ENCODE measurements at places on chromosomes 2 and 18.

DNA sequence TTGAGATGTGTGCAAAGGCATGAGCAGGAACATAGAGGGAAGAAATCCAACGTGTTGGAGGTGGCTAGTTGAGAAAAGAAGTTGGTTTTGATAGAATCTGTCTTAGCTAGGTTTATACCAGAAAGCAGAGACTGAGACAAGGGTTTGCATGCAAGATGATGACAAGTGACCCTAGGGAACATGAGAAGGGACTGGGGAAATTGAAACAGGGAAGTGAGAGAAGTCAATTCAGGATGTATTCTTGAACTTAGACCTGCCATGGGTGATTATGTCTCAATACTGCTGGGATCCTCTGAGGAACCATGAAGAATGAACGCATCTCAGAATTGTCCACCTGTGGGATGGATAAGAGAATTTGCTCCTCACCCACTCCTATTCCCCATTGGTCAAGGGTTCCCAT is 20.5 kb downstream of the IL36A start:
- DNase-seq, result no peak

- DNase-seq, result no peak
Measured at GRCh38 chr18:8357320-8357719, 251.9 kb upstream of the RAB12 start.

GRCh38 chr2:241734208-241734466 is 293 bp upstream of the D2HGDH start:
- no peak for DNase-seq

DNA sequence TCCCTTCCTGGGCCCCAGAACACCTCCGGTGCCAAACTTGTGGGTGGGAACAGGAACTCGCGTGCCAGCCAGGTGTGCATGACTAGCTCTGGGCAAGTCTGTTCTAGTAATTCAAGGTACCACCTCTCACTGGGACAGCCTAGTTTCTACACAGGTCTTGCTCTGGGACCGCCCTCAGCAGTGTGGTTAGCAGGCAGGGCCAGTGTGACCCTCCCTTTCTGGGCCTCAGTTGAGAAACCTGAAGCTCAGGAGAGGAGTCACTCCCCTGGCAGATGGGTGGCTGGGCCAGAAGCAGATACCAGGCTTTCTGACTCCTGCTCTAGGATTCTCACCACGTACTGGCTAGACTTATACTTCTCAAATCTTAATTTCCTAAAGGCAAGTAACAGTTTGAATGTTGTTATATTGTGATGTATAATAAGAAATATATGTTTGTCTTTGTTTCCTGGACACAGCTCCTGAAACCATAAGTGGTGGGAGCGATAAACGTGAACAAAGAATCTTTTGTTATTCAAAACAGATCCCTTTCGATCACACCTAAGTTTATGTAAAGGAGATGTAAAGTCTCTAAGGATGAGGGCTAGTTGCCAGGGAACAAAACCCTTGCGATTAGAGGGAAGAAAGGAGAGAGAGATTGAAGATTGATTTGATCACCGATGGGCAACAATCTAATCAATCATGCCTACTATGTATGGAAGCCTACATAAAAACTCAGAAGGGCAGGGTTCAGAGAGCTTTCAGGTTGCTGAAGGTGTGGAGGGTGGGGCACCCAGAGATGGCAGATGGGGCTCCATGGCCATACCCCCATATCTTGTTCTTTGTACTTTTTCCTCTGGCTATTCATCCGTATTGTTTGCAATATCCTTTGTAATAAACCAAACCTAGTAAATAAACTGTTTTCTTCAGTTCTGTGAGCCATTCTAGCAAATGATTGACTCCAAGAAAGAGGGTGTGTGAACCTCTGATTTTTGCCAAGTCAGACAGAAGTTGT is 952 bp upstream of the UGT1A6 start:
- no peak for DNase-seq

DNA sequence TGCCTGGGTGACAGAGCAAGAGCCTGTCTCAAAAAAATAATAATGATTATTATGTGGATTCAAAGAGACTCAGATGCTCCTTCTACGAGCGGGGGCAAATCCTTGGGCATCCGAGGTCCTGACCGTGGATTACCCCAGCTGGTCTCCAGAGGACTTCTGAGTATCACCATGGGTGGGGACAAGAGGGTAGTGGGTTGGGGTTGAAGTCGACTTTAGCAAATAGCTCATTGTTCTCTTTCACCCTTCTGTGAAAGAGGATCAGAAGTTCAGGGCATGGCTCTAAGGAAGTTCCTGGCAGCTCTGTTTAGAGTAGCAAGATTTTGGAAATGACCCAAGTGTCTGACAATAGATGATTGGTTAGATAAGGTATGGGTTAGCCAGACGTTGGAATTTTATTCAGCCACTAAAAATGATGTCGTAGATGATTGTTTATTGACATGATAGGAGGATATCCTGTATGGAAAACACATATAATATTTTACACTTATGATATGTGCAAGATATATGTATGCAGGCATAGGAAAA is 59.0 kb upstream of the SPRED2 start:
- DNase-seq, result no peak

DNA sequence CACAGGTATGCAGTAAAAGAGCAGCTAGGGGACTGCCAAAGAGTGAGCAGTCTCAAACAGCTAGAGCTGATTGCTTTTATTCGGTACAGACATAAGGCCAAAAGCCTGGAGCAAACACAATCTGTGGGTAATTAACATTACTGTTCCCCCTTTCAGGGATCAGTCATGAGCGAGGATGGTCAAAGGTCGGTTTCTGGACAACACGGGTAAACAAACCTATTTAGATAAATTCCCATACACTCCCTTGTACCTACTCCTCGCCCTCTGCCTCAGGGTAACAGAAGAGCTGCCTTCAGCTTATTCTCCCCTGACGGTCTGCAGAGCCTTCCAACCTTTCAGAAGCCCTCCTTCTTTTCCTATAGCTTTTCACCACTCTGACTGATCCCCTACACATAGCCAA is 586.0 kb downstream of the SUCLG1 start:
- DNase-seq, result no peak

GRCh38 chr2:233968556-233968955 is 51.4 kb downstream of the TRPM8 start:
- no peak for DNase-seq

DNA sequence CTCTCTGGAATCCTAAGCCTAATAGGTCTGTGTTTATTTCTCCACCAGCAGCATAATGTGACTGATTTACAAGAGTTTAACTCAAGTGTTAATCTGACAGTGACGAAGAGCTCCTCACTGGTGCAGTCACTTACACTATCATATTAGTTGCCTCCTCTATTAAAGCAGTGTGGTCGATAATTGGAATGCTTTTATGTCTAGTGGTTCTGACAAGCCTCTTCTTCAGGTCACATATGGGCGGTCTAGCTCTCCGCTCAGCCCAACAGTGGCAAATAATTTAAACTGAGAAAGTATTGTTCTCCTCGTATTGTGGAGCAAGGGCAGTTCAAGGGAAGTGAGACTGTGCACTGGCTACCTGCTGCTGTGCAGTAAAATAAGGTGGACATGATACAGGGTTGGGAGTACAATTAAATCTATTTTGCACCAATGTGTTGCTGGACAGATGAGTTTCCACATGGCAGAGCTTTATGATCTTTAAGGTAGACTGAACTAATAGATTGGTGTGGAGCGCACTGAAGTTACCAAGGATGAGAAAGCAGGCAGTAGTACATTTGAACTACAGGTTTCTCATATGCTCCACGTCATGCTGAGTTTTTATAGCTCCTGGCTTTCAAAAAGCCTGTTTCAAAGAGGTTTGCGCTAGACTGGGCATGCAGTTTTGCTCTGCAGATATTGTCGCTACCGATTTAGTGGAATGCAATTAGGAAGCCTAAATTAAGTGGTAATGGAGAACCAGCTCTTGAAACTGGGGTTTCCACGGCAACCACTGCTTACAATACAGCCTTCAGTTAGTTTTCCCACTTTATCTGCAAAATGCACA is 151.7 kb upstream of the POU3F3 start:
- DNase-seq, result no peak

- DNase-seq, result no peak
Measured at GRCh38 chr18:55462652-55463051, 125.3 kb downstream of the TCF4 start.

- DNase-seq, result no peak
Measured at GRCh38 chr2:50529600-50530218, 502.2 kb downstream of the NRXN1 start.

- DNase-seq, result no peak
Measured at GRCh38 chr18:45320724-45321123, 294.6 kb upstream of the SLC14A2 start.

GRCh38 chr2:237161189-237161588 is 75.5 kb downstream of the COPS8 start:
- no peak for DNase-seq

GRCh38 chr18:72376256-72376655 is 167.9 kb downstream of the CBLN2 start:
- DNase-seq, result no peak

- no peak for DNase-seq
Measured at GRCh38 chr2:134576478-134576877, 142.3 kb downstream of the TMEM163 start.

DNA sequence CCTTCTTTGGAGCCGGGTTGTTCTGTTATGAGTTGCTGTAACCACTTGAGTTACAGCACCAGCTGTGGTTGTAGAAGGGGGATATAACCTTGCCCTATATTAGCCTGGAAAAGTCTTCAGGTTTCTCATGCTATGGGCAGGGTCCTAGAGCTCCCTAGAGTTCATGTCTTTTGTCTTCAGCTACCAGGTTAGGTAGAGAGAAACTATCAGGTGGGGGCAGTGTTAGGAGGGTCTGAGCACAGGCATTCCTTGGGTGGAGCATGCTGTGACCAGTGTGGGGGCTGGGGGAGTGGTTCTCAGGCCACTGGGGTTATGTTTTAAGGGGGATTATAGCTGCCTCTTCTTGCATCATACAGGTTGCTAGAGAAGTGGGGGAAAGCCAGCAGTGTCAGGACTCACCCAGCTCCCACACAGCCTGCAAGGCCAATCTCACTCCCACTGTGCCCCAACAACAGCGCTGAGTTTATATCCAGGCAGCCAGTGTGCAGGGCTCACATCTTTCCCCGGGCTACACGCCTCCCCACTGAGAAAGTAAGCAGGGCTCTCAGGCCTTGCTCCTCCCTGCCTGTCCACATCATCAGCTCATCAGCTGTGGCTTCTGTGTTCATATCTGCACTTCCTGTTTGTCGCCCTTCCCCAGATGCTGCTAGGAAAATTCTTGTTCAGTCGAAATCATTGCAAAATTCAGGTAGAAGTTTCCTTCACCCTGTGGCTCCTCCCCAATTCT is 133.8 kb upstream of the NRXN1 start:
- no peak for DNase-seq

DNA sequence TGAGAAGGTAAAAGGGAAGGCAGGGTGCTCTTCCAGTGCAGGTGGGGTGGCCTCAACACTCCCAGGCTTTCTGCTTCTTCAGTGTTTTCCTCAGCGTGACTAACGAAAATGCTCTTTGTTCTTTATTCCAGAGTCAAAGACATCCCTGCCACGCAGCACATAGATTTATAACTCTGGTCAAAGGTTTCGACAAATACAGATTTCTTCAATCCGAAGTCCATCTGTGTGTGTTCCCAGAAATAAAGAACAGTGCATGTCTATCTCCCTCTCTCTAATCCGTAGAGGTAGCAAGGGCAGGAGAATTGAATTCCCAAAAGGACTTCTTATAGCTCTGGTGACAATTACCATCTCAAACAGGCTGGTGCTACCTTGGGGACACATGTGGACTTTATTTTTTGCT is 26.4 kb upstream of the TDRD15 start:
- no peak for DNase-seq

GRCh38 chr2:100039291-100039980 is 103.0 kb downstream of the AFF3 start:
- no peak for DNase-seq

DNA sequence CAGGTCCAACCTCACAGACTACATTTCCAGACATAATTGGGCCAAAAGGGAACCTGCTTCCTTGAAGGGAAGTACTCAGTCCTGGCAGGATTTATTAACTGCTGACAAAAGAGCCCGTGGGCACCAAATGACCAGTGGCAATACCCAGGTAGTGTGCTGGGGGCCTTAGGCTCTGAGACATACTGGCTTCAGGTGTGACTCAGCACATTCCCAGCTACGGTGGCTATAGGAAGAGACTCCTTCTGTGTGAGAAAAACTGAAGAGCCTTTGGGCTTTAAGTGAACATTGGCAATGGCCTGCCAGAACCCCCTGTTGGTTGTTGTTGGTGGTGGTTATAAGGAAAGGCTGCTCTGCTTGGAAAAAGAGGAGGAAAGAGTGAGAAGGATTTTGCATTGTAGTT is 401.8 kb downstream of the KCNJ3 start:
- DNase-seq, result no peak

DNA sequence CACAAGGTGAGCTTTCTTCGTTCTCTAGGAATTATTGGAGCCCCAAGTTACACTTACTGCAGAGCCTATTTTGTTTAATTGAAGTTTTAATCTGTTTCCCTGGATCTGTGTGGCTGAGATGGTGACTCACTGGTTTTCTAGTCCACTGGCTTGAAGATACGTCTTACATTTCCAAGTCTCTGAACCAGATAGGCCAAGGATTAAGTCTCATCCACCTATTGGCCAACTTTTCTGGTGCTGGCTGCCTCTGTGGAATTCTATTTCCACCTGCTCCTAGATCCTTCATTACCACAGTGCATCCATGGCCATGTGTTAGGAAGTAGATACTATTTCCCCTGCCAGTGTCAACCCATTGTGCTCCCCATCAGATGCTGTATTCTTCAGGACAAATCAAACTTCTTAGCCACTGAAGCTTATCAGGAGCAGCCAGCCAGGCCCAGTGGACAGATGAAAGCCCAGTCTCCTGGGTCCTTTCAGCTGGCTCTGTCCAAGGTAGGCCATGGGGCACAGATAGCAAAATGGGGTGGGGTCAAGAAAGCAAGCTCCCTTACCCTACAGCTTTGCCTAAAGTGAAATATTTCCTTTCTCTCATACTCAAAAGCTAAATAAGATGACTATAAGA is 198.8 kb upstream of the TCF4 start:
- no peak for DNase-seq

- DNase-seq, result no peak
Measured at GRCh38 chr18:48933578-48934414, 17.0 kb downstream of the SMAD7 start.

- no peak for DNase-seq
Measured at GRCh38 chr2:236918545-236918944, 167.1 kb upstream of the COPS8 start.

DNA sequence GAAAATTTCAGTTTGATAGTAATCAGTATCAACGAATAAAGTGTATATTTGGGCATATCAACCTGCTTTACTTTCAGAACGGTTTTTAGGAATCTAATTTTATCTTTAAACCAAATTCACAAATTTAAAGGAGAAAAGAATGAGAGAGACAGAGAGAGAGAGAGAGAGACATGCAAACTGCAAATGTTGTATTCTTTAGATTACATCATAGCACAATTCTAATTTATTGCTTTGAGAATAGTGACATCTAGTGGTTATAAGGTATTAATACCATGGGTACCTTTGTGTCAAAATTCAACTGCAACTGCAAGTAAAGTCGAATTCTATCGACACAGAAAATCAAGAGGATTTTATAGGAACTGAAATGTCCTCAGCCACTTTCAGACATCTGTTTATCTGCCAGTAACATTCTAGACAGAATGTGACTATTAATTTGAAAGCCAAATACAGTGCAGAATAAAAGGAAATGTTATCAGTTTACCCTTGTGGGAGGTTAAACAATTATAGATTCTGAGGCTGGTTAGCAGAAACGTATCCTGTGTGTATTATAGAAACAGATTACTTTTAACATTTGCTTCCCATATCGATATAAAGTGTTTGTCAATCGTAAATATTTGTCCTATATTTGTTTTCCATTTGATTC is 529.8 kb upstream of the VRK2 start:
- no peak for DNase-seq
